ENCODE measurements at places on chromosomes 5 and 9.

DNA sequence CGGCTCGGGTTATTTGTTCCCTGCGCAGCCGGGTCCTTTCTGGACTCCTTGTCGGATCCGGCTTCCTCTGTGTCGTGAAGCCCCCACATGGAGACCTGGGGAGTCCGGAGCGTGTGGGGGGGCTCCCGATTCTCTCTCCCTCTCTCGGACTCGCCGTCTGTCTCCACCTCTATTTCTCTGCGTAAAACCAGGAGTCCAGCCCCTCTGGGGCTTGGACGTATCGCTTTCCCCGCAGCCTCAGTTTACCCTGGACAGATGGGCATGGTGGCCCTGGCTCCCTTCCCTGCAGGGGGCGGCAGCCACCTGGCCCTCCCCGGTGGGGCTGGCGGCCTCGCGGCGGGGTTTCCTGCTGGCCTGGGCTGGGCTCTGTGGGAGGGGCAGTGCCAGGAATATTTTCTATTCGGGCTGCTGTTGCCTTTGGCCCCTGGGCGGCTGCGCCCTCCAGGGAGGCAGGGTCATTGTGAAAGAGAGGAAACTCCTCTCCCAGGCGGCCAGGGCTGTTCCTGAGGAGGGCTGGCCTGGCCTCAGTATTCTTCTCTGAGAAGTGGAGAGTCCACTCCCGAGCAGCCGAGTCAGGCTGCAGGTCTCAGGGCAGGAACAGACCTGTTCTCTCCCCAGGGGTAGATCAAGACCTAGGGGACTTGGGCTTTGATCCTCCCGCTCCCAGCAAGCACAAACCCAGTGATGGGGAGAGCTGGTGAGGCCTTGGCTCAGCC, 665 bp downstream of the ASS1 start:
- DNase-seq, result no peak

- no peak for DNase-seq
These were observed 140.3 kb downstream of the ROR2 start for GRCh38 chr9:91809581-91810285.

- DNase-seq, result no peak
These were observed 223.3 kb downstream of the MEF2C start for GRCh38 chr5:88659529-88660263.

DNA sequence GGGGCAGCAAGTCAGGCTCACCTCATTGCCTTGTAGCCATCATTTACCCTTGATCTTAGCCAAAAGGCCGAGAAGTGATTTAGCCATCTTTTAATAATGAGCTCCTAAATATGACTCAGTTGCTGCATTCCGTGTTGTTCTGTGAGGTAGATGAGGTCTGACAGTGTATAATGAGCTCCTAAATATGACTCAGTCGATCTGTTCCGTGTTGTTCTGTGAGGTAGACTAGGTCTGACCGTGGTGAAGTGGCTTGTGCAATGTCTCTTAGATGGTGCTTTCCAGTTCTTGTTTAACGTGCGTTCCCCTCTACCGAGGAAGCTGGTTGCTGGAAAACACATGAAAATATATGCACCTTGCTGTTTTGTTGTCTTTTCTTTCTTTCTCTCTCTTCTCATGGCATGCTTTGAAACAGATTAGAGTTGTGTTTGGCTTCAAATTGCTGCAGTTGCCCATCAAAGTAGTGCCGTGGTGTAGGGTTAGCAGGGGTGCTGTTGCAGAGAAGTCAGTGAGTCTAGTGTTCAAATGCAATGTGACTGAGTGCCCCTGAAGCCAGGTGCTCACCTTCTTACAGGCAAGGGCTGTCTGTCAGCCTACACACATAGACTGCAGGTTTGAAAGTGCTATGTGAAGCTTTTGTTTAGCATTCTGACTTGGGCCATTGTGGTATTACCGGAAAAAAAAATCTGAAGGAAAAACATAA, 118.6 kb downstream of the KDM4C start:
- no peak for DNase-seq

DNA sequence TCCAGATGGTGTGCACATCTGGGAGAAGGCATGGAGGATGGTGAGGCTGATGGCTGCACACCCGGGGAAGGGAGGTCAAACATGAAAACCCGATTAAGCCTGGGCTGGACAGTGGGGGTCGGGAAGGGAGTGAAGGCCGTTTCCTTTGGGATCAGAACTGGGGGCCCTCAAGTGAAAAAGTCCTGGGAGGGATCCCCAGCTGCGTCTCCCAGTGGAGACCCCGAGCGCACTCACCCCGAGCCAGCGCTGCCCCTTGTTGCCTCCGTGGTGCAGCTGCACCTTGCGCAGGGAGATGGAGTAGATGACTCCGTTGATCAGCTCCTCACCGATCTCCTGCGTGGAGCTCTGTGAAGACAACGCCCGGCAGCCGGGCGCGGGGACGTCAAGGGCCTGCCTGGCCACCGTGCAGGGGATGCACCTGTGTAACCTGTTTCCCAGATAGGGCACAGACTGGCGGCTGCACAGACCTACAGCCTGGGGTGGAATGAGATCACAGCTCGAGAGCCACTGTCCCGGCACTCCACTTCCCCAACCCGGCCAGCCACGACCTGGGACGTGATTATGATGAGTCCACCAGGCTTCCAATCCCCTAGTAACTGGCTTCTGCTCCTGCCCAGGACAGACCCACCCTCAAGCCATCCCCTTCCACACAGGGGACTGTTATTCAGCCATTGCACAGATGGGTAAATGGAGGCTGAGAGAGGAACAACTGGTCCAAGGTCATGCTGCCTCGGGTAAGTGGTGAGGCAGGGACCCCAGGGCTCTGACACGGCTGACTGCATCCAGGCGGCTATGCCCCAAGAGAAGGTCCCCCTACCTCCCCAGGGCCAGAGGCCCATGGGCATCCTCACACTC, 9.0 kb downstream of the RALGDS start:
- DNase-seq, result no peak

GRCh38 chr5:35832762-35833161, 23.9 kb upstream of the IL7R start:
- no peak for DNase-seq

DNA sequence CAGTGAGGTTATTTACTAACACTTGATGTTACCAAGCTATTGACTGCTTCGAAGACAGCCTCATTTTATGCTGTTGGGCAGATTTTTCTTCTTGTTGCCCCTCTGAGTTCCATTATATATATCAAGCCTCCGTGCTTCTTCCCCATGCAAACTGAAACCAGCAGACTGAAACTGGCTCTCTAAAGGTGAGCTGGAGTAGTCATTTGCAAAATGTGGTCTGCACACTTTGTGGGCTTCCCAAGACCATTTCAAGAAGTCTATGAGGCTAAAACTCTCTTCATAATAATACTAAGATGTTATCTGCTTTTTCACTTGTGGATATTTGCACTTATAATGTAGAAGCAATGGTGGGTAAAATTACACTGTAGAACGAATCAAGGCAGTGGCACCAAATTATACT, 13.9 kb downstream of the SLC36A1 start:
- DNase-seq, result no peak

GRCh38 chr5:111942661-111943401, 185.8 kb upstream of the NREP start:
- no peak for DNase-seq

All from NCI-H1048 (cell line).